Transverse colon (tissue), 4 donors: ENCODE measurements at places on chromosomes 4 and X.
A peak's percentile ranks its signal among the peaks of the same experiment; 100 is the strongest.

DNA sequence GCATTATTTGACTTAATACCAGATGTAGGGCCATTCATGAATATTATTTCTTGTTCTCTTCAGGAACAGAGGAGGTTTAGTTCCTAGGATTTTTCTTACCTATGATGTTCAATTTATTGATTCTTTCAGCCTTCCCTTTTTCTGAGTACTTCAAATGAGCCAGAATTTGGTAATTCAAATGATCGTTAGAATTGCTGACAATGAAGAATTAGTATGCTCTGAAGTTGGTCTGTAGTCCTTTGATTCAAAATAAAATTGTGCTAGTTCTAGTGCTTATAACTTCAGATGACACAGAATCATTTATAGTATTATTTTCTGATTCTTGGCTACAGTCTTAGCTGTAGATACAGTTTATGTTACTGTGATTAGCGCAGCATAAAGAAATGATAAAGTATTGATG lies 35.2 kb upstream of the WDR17 start:
- H3K4me1 ChIP-seq, result no peaks in the 10 kb centered on the region
- H3K36me3 ChIP-seq, result no peaks in the 10 kb centered on the region
- no peak overlapping the region for H3K4me3 ChIP-seq
- DNase-seq, result no peak
- no peak overlapping the region for H3K27ac ChIP-seq
- no peaks in the 10 kb centered on the region for H3K27me3 ChIP-seq

DNA sequence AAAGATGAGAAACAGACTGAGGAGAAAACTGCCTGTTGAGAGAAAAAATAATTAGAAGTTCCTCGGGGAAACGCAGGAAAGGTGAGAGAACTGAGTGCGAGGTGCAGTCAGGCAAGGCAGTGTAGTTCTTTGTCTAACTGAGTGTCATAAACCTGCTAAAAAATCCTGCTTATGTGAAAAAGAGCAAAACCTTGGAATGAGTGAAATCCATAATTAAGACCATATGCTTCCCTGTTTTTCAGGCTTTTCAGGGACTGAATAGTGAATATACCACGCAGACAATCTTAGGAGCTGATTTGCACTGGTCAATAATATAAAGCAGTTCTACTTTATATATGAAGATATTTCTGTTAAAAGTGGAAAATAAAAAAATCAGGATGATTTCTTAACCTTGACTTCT lies 104.9 kb downstream of the RASGEF1B start:
- no peak for DNase-seq
- H3K4me1 ChIP-seq, result no peaks in the 10 kb centered on the region
- no peak overlapping the region for H3K4me3 ChIP-seq
- H3K27ac ChIP-seq, result no peak overlapping the region
- H3K27me3 ChIP-seq, result no peaks in the 10 kb centered on the region

- H3K36me3 ChIP-seq, result no peaks in the 10 kb centered on the region
- H3K4me1 ChIP-seq, result no peaks in the 10 kb centered on the region
- H3K27me3 ChIP-seq, result no peaks in the 10 kb centered on the region
- H3K4me3 ChIP-seq, result no peak overlapping the region
- no peak for DNase-seq
These were observed 531.7 kb upstream of the FTHL17 start for GRCh38 chrX:31603411-31604120.

DNA sequence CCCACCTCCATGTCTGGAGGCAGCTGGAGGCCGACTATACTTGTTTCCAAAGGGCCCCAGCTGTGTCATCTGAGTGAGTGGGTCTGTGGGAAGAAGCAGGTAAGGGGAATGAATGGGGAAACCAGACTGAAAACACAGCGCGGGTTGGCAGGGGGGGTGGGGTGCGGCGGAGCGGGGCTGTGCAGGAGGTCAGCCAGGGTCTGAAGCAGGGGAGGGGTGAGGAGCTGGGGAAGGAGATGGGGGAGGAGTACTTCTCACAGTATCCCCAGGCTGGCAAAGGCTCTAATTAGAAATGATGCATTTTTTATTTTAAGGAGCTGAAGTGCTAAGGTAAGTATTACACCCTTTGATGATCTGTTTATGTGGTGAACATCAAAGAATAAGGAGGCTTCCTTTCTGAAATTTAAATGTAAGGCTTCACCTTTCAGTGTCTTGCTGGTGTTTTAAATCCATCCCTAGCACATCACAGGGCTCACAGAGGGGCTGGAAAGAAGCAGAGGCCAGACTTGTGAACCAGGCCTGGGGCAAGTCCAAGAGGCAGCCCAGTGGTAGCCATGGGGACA lies 37.5 kb downstream of the SMIM20 start:
- H3K4me3 ChIP-seq, result no peak overlapping the region
- H3K27ac ChIP-seq, result no peak overlapping the region
- no peak for DNase-seq
- H3K4me1 ChIP-seq, result peaks cover 5% of the 10 kb centered on the region

DNA sequence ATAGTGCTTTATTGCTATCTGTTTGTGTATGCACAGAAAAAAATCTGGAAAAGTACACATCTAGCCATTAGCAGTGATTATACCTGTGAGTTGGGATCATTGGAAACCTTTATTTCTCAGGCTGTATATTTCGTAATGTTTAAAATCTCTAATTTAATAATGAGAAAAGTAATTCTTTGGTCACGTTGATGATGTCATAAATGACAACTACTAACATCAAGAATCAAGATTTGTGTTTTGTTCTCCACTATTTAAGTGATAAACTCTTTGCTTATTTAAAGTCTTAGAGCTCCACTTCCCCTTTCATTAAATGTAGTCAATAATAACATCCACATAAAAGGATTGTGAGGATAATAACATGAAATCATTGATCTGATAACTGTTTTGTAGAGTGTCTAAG lies 126.2 kb downstream of the TMA16 start:
- no peak overlapping the region for H3K4me3 ChIP-seq
- H3K27me3 ChIP-seq, result no peaks in the 10 kb centered on the region
- H3K4me1 ChIP-seq, result no peaks in the 10 kb centered on the region
- DNase-seq, result no peak
- no peaks in the 10 kb centered on the region for H3K36me3 ChIP-seq

- no peak overlapping the region for H3K4me3 ChIP-seq
- no peaks in the 10 kb centered on the region for H3K4me1 ChIP-seq
- H3K27me3 ChIP-seq, result no peaks in the 10 kb centered on the region
- no peaks in the 10 kb centered on the region for H3K36me3 ChIP-seq
- DNase-seq, result no peak
- no peak overlapping the region for H3K27ac ChIP-seq
These were observed 53.3 kb upstream of the PASD1 start for GRCh38 chrX:151510203-151510602.

GRCh38 chr4:124212815-124213630 lies 499.5 kb downstream of the ANKRD50 start:
- H3K4me3 ChIP-seq, result no peak overlapping the region
- no peaks in the 10 kb centered on the region for H3K4me1 ChIP-seq
- H3K36me3 ChIP-seq, result no peaks in the 10 kb centered on the region
- DNase-seq, result no peak
- H3K27me3 ChIP-seq, result no peaks in the 10 kb centered on the region

DNA sequence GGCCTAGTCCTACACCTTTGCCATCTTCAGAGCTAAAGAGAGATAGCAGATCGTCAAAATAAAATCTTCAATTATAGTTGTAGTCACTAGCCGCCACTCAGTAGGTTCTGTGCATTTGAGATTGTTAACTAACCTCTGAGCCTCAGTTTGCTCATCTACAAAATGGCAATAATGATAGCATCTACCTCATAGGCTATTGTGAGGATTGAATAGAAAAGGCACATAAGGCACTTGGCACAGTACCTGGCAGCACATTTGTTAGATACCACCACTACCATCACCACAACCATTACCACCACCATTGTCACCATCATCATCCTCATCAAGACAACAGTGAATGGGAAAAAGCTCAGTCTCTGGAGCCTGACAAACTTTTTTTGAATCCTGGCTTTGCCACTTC lies 134.6 kb downstream of the AMMECR1 start:
- H3K4me1 ChIP-seq, result no peaks in the 10 kb centered on the region
- H3K4me3 ChIP-seq, result no peak overlapping the region
- no peak for DNase-seq
- H3K27me3 ChIP-seq, result no peaks in the 10 kb centered on the region
- H3K27ac ChIP-seq, result no peak overlapping the region

- no peaks in the 10 kb centered on the region for H3K4me1 ChIP-seq
- no peaks in the 10 kb centered on the region for H3K36me3 ChIP-seq
- no peak overlapping the region for H3K27ac ChIP-seq
- no peak overlapping the region for H3K4me3 ChIP-seq
- no peak for DNase-seq
These were observed 753.8 kb upstream of the PCDH7 start for GRCh38 chr4:29966386-29966785.

GRCh38 chr4:3531318-3531878 lies 824 bp downstream of the LRPAP1 start:
- H3K27ac ChIP-seq, result peak overlapping the region; percentile 81
- no peak for DNase-seq
- no peaks in the 10 kb centered on the region for H3K27me3 ChIP-seq
- H3K36me3 ChIP-seq, result no peaks in the 10 kb centered on the region
- H3K4me3 ChIP-seq, result peak overlapping the region; percentile 97

DNA sequence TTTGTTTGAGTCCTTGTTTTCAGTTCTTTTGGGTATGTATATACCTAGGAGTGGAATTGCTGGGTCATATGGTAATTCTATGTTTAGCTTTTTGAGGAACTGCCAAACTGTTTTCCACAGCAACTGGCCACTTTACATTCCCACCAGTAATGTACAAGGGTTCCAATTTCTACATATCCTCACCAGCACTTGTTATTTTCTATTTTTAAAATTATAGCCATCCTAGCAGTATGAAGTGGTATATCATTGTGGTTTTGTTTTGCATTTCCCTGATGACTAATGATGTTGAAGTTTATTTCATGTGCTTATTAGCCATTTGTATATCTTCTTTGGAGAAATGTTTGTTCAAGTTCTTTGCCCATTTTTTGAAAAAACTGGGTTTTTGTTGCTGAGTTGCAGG lies 39.6 kb downstream of the TMEM164 start:
- DNase-seq, result no peak
- H3K4me1 ChIP-seq, result no peaks in the 10 kb centered on the region
- H3K27ac ChIP-seq, result no peak overlapping the region

DNA sequence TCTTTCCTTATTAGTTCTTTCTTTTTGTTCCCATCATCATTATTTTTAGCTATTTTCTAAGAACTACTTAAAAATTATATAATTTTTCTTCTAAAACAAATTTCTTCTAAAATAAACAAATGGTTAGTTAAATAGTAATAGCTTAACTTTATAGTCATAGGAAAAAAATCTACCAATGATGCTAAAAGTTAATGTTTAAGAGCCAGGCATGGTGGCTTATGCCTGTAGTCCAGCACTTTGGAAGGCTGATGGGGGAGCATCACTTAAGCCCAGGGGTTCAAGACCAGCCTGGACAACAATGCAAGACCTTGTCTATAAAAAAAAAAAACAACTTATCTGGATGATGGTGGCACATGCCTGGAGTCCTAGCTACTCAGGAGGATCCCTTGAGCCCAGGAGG lies 127.1 kb upstream of the ANXA3 start:
- no peaks in the 10 kb centered on the region for H3K27me3 ChIP-seq
- DNase-seq, result no peak
- H3K27ac ChIP-seq, result no peak overlapping the region

GRCh38 chr4:86910820-86911684 lies 18.8 kb upstream of the C4orf36 start:
- no peaks in the 10 kb centered on the region for H3K4me1 ChIP-seq
- no peaks in the 10 kb centered on the region for H3K27me3 ChIP-seq
- no peak overlapping the region for H3K4me3 ChIP-seq
- DNase-seq, result no peak

DNA sequence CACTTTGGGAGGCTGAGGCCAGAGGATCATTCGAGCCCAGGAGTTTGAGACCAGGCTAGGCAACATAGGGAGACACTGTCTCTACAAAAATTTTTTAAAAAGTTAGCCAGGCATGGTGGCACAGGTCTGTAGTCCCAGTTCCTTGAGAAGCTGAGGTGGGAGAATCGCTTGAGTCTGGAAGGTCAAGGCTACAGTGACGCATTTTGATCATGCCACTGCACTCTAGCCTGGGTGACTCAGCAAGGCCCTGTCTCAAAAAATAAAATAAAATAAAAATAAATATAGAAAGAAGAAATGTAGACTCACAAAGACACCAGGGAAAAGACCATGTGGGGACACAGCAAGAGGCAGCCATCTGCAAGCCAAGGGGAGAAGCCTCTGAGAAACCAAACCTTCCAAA lies 42.3 kb upstream of the SLC7A3 start:
- no peaks in the 10 kb centered on the region for H3K4me1 ChIP-seq
- no peaks in the 10 kb centered on the region for H3K27me3 ChIP-seq
- no peak for DNase-seq
- H3K36me3 ChIP-seq, result no peaks in the 10 kb centered on the region

DNA sequence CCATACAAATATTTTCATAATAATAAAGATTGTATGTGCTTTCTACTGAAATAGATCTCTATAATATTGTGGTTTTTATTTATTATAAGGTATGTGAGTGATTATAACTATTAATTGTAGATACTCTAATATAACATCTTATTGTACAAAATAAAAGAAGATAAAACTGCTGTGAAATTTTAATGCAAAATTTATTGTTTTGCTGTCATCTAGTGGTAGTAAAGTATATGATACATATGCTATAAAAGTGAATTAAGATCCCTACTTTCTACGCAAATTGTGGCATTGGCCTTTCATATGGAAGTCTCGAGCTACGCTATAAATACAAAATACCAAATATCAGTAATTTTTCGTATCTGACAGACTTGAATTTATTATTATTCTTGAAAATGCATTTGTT lies 19.3 kb downstream of the YIPF7 start:
- H3K4me1 ChIP-seq, result no peaks in the 10 kb centered on the region
- no peaks in the 10 kb centered on the region for H3K27me3 ChIP-seq
- no peak overlapping the region for H3K27ac ChIP-seq
- H3K36me3 ChIP-seq, result no peaks in the 10 kb centered on the region

- H3K27me3 ChIP-seq, result no peaks in the 10 kb centered on the region
- DNase-seq, result no peak
- peaks cover 10% of the 10 kb centered on the region for H3K36me3 ChIP-seq
These were observed 10.9 kb upstream of the UVSSA start for GRCh38 chr4:1336088-1336491.

GRCh38 chr4:89296896-89297295 lies 10.7 kb downstream of the GPRIN3 start:
- H3K27me3 ChIP-seq, result no peaks in the 10 kb centered on the region
- H3K4me3 ChIP-seq, result no peak overlapping the region
- no peaks in the 10 kb centered on the region for H3K36me3 ChIP-seq

GRCh38 chr4:41575207-41575606 lies 37.2 kb downstream of the LIMCH1 start:
- no peaks in the 10 kb centered on the region for H3K4me1 ChIP-seq
- DNase-seq, result no peak
- H3K27ac ChIP-seq, result no peak overlapping the region
- H3K36me3 ChIP-seq, result no peaks in the 10 kb centered on the region
- no peaks in the 10 kb centered on the region for H3K27me3 ChIP-seq
- no peak overlapping the region for H3K4me3 ChIP-seq

DNA sequence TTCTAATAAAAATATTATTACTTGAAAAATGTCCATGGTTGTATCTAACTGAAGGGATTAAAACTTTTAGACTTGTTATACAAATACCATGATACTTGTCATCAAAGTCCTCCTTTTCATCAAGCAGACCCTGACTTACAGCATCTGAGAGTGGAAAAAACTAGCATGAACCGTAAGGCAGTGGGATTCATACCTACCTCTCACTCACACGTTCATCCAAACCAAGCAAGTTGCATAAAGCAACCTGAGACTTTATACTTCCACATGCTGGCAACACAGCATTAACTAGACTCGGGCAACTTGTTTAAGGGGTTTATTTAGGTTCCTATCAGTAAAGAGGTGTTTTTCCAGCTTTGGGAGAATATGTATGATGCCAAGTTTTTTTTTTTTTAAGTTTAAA lies 22.6 kb upstream of the TLR7 start:
- no peak for DNase-seq
- H3K27ac ChIP-seq, result no peak overlapping the region
- no peaks in the 10 kb centered on the region for H3K27me3 ChIP-seq
- no peak overlapping the region for H3K4me3 ChIP-seq
- no peaks in the 10 kb centered on the region for H3K4me1 ChIP-seq
